ENCODE measurements at places on chromosomes 4 and X.

DNA sequence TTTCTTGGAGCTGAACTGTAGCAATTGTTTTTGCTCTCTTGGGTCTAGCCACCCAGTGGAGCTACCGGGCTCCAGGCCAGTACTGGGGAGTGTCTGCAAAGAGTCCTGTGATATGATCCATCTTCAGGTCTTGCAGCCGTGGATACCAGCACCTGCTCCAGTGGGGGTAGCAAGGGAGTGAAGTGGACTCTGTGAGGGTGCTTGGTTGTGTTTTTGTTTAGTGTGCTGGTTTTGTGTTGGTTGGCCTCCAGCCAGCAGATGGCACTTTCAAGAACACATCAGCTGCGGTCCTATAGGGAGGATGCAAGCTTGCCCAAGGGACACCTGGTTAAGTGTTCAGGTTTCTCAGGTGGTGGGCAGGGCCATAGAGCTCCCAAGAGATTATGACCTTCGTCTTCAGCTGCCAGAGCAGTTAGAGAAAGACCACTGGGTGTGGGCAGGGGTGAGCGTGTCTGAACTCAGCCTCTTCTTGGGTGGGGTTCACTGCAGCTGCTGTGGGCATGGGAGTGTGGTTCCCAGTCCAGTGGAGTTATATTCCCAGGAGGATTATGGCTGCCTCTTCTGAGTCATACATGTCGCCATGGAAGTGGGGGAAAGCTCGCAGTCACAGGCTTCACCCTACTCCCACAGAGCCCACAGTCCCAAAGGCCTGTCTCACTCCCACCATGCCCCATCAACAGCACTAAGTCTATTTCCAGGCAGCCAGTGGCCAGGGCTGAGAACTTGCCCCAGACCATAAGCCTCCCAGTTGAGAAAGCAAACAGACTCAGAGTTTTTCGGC is 811.6 kb downstream of the GLUD2 start:
- DNase-seq = no peak

GRCh38 chr4:89755220-89755619 is 81.7 kb downstream of the SNCA start:
- DNase-seq = no peak

- DNase-seq = no peak
Observed at GRCh38 chr4:121514443-121514842, 133.6 kb upstream of the QRFPR start.

GRCh38 chrX:94204524-94204923 is 530.5 kb downstream of the FAM133A start:
- DNase-seq = no peak

DNA sequence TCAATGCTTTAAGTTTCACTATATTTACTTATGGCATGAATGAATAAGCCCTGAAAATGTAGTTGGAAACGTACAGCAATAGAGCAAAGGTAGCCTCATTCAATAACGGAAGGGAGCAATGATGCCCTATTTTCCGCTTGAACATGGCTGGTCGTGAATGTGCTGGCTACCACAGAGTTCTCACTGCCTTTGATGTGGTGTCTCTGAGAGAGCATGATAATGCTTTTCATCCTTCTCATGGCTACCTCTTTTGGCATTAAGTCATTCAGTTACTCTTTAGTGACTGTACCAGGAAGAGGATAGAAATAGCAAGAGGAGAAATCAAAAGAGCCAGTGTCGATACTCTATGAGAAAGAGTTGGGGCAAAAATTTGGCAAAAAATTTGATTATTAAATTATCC is 308.0 kb downstream of the PPP3CA start:
- DNase-seq = no peak

- no peak for DNase-seq
Observed at GRCh38 chrX:11450354-11450753, 157.1 kb downstream of the AMELX start.

DNA sequence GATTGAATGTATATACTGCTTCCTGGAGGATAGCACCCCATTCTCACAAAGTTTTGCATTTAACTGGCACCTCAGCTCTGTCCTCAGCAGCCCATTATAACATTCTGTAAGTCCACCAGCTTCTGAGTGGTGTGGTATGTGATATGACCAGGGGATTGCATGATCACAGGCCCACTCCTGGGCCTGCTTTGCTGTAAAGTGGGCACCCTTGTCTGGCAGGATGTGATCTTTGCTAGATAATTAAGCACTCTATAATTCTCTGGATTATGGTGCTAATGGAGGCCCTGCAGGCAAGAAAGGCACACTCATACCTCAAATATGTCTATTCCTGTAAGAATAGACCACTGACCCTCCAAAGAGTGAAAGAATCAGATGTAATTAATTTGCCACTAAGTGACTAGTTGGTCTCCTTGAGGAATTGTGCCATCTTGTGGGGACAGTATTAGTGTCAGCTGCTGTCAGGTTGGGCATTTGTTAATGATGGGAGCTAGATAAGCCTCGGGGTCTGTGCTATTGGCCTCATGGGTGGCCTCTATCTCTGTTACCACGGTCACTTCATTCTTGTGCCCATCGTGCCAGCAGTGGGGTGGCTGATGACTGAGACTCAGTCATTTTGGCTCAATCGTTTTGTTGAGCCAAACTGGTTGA is 2.2 kb upstream of the CFI start:
- no peak for DNase-seq

DNA sequence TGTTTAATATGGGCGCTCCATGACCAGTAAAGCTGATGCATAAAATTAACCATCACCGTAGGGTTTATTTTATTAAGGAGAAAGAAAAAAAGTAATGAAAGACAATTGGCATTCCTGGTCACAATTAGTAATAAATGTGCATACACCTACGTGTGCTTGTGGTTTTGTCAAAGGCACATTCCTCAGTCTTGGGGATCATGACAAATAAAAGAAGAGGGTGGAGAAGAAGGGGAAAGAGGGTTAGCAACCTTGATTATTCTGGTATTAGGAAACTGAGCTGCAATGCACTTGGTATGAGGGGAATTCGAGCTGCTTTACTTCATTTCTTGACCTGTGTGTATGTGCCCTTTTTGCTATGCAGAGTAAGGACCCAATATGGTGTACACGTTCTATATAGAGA is 1798.3 kb upstream of the PCDH7 start:
- DNase-seq = no peak

GRCh38 chr4:148366251-148366650 is 76.0 kb downstream of the NR3C2 start:
- DNase-seq = no peak

DNA sequence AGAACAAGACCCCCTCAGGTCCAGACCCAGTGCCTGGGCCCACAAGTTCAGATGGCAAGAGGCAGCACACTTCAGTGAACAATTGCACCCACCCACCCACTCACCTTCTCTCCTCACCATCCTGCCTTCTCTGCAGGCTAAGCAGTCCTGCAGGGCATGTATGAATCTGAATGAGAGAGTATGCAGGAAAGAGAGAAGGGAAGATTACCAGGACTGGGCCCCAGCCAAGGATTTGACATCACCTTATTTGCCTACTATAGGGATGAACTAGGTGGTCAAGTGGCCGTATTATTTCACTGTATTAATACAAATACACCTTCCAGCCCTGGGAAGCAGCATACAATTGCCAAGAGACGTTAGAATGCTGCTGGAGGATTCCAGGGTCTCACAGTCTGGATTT is 2.1 kb upstream of the ZNF141 start:
- no peak for DNase-seq

DNA sequence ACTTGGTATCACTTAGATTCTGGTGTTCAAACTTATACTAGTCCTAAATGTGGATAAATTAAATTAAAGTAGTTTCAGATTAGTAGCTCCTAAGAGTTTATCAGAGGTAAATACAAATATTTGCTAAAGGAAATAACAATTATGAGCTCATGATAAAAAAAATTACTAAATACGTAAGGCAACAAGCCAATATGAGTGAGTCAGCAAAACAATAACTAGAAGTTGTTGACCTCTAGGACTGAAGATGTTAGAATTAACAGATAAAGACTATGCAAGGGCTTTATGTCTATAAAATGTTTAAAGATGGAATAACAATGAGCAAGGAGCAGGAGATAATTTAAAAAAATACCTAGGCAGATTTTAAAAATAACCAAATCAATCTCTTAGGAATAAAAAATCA is 195.8 kb downstream of the CLCN4 start:
- DNase-seq = no peak

- DNase-seq = no peak
Observed at GRCh38 chr4:168409089-168409801, 71.0 kb downstream of the DDX60L start.

DNA sequence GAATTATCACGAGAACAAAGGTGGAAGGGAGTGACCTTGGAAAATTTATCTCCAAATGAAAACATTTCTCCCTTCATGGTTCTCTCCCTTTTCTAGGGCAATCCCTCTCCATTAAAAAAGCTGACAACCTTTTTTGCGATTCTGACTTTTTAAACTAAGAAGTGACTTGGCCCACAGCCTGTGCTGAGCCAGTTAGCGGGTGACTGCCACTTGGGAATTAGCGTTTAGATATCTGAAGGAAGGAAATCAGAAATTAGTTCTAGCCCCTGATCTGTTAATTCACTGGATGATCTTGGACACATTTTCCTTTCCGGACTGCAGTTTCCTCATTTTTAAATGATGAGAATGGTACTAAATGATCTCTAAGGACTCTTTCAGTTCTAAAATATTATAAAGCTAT is 245.0 kb downstream of the FBXO8 start:
- no peak for DNase-seq

DNA sequence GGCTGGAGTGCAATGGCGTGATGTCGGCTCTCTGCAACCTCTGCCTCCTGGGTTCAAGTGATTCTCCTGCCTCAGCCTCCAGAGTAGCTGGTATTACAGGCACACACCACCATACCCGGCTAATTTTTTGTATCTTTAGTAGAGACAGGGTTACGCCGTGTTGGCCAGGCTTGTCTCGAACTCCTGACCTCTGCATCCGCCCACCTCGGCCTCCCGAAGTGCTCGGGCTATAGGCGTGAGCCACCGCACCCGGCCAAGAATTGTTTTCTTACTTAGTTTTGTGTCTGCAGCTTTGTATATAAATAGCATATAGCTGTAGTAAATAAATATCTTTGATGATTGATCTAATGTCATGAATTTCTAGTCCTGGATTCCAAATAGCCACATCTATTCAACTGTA is 81.1 kb downstream of the IL1RAPL1 start:
- no peak for DNase-seq

DNA sequence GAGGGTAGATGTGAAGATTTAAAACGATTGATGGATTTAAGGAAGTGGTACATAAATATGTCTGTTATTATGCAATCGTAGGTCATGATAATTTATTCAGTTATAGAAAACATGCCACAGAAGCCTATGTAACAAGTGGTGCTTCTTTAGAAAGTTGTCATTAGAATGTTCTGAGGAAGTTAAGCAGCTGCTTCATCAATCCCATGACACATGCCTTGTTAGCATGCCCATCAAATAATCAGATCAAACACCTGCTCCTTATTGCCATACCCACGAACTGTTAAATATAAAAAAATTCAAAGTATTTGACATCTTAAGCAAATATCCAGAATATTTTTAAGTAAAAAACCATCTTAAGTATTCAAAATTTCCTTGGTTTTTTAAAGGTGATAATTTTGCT is 76.4 kb upstream of the MYOZ2 start:
- DNase-seq = no peak

GRCh38 chrX:54492340-54492739 is 3.7 kb downstream of the FGD1 start:
- no peak for DNase-seq

GRCh38 chr4:82780752-82781231 is 17.8 kb downstream of the SCD5 start:
- DNase-seq = peak; percentile 69

GRCh38 chrX:40290517-40290916 is 192.8 kb upstream of the BCOR start:
- no peak for DNase-seq

GRCh38 chr4:123744664-123745290 is 348.2 kb downstream of the SPRY1 start:
- DNase-seq = no peak

DNA sequence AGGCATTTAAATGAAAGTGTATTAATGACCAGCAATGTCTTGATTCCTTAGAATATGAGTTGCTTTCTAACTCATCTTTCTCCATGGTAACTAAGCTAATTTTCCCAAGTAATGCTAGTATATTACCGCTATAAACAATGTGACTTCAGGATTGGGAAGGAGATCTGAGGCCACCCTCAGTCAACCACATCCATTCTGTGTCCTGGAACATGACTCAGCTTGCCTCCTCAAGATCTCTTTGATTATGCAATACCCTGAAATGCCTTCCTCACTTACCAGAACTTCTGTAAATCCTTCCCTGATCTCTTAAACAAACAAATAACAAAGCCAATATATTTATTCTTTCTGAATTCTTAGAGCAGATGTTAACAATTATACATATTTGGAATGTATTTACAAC is 1495.5 kb downstream of the PCDH18 start:
- no peak for DNase-seq

DNA sequence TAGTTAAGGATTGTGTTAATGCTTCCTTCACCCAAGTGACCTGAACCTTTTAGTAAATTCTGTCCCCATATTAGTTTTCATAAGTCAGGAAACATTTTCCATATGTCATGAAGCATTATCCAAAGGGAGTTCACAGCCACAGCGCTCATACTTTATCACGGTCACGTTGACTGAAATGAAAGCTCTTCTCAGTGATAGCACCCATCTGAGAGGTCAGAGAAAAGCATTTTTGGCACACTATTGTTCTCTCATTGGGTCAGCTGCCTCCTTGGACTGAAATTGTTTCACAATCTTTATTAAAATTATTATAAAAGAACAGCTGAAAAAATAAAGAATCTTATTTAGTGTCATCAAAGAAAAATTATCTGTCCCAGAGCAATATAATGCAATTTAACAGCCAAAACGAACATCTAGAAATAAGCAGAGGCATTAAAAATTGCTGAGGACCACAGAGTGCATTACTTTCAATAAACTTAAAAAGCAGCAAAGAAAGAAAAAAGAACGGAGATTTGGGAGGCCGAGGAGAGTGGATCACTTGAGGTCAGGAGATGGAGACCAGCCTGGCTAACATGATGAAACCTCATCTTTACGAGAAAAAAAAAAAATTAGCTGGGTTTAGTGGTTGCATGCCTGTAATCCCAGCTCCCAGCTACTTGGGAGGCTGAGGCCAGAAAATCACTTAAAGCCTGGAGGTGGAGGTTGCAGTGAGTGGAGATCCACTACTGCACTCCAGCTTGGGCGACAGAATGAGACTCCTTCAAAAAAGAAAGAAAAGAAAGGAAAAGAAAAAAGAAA is 680.8 kb upstream of the FAM241A start:
- DNase-seq = no peak

GRCh38 chrX:109862433-109862832 is 129.4 kb upstream of the ACSL4 start:
- no peak for DNase-seq
